Erythroblast (primary cell): ENCODE measurements at places on chromosomes 6 and 20.
A peak's percentile ranks its signal among the peaks of the same experiment; 100 is the strongest.

- DNase-seq = no peak
Observed at GRCh38 chr6:33547499-33547898, 32.6 kb downstream of the BAK1 start.

DNA sequence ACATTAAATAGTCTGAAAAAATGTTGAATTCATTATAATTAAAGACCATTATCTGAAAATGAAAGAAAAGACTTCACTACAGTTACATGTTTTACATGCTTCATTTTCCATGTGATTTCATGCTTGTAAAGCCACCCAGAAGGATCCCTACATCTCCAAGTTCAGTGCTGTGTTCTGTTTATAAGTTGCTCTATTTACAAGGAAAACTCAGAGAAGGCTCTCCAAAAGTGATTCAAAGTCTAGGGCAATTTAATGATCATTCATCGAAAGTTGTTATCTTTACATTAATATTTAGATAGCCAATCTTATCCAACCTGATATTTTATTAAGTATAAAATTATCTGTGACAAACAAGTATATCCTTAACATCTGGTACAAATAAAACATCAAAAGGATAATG is 494.9 kb upstream of the RNF217 start:
- no peak for DNase-seq

DNA sequence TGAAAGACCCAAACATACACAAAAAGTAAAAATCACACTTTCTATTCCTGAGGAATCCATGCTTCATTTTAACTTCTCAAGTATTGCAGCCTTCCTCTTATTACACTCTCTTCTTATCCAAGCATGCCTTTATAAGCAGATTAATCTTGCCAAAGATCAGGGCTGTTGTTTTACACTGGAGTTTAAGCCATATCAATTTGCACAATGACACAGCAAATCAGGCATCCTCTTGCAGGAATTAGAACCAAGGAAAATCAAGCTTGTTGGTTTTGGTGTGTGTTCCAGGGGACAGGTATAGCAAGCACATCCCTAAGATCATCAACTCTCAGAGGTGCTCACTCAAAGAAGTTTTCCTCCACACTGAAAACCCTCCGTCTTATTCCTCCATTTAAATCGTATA is 69.5 kb downstream of the CYP39A1 start:
- DNase-seq = no peak

GRCh38 chr6:85405175-85405852 is 44.6 kb upstream of the NT5E start:
- no peak for DNase-seq

DNA sequence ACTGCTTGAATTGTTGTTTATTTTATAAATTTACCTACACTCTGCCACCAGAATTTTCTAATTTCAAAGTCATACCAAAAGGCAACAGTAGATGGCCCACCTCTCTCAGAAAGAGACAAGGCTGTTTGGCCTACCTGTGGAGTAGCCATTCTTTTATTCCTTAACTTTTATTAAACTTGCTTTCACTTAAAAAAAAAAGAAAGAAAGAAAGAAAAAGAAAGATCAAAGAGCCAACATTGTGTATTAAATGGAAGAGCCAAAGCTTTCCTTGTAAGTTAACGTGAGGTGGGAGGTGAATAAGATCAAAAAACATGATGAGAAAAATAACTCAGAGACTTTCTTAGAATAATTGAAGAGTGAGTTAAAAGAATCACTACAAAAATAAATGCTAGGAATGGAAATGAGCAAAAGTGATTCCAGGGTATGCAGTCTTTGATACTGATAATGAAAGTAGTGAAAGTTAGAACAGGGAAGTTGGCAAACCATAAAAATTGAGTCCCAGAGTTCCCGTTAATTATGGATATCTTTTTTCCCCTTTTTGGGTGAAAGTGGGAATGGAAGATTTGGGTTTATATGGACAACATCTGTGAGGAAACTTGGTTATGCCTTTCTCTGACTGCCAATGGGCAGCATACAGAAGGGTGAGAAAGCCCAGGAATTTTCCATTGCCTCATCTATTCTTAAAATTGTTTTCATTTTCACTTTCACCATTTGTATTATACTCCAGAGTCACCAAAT is 35.9 kb upstream of the MYB start:
- DNase-seq = peak; percentile 69

- no peak for DNase-seq
Observed at GRCh38 chr6:148851683-148852556, 105.1 kb downstream of the UST start.

GRCh38 chr6:160030103-160030502 is 61.2 kb downstream of the IGF2R start:
- DNase-seq = no peak

GRCh38 chr6:85404564-85405174 is 45.2 kb upstream of the NT5E start:
- no peak for DNase-seq

GRCh38 chr20:39429726-39430125 is 467.6 kb downstream of the DHX35 start:
- no peak for DNase-seq

GRCh38 chr20:41002842-41003142 is 25.8 kb upstream of the TOP1 start:
- DNase-seq = no peak

- no peak for DNase-seq
Observed at GRCh38 chr6:109060571-109060970, 34.1 kb downstream of the SESN1 start.

- DNase-seq = no peak
Observed at GRCh38 chr6:87183687-87184086, 28.3 kb downstream of the ZNF292 start.

- peak; percentile 8 for DNase-seq
Observed at GRCh38 chr6:147382945-147383554, 125.4 kb upstream of the SAMD5 start.

DNA sequence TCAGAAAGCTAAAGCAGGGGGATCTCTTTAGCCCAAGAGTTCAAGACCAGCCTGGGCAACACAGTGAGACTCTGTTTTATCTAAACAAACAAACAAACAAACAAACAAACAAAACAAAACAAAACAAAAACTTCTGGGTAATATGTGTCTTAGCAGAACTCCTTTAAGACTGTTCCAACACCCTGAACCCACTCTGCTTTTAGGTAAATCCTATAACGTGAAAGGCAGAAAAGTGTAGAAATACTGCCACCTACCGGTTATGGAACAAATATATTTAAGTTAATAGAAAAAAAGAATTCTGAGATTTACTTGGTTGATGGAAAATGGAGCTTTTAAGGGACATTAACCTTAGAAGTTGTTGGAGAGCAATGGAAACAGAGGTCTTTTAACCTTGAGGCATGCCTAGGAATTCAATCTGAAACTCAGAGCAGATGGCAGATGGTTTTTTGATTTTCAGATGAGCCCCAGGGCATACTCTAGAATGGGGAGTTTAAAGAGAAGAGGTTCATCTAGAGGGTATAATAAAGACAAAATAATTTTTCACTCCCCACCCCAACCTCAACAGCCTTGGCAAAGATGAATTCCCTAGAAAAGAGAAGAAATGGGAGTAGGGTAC is 38.5 kb downstream of the SOD2 start:
- peak; percentile 73 for DNase-seq

GRCh38 chr6:37617073-37617472 is 80.6 kb downstream of the MDGA1 start:
- DNase-seq = no peak

GRCh38 chr6:74510878-74511277 is 695.0 kb downstream of the COL12A1 start:
- no peak for DNase-seq

DNA sequence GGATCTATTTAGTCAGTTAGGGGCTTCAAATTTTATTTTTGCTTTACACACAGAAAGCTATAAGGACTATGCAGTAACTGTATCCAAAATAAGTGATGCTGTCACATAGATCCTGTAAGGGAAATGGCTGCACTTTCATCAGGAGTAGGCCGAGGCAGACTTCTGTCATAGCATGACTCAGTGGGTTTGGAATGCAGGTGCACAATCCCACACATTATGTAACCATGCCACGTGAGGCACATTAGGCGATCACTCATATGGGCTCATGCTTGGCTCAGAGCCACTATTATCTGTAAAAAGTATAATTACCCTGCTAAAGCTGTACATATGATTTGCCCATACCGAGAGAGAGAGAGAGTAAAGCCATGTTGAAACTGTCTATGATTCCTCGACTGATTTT is 1189.4 kb upstream of the EYS start:
- DNase-seq = no peak

GRCh38 chr6:47727391-47727790 is 29.0 kb downstream of the ADGRF4 start:
- no peak for DNase-seq

GRCh38 chr20:51400051-51400926 is 142.2 kb downstream of the NFATC2 start:
- DNase-seq = no peak

DNA sequence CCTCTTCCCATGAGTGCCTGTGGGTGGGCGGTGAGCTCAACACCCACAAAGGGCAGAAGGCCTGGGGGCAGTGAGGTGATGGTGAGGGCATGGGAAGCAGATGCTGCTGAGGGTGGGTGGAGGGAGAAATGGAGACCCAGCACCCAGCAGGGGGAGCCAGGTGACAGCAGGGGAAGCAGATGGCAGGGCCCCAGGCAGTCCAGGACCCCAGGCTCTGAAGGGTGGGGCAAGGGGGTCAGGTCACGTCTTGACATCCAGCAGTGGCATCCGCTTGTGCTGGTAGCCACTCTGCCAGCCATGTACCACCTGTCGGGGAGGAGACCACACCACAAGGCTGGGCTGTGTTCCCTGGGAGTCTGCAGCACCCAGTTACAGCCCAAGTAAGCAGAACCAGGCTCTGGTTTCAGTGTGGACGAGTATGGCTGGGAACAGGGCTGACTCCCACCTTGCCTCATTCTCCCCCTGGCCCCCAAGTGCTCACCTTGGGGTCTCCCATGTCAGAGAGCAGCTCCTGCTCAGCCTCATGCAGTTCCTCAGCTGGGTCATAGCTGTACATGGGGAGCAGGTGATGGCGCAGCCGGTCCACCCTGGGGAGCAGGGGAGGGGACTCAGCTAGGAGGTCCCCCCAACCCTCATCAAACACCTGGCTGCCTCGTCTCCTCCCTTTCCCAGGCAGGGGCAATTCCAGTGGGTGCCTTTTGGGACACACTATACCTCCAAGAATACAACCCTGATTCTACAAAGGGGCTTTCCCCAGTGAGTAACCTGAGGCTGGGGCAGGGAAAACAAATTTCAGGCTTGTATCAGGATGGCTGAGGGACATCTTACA is 2.0 kb downstream of the SMIM29 start:
- DNase-seq = peak; percentile 60

DNA sequence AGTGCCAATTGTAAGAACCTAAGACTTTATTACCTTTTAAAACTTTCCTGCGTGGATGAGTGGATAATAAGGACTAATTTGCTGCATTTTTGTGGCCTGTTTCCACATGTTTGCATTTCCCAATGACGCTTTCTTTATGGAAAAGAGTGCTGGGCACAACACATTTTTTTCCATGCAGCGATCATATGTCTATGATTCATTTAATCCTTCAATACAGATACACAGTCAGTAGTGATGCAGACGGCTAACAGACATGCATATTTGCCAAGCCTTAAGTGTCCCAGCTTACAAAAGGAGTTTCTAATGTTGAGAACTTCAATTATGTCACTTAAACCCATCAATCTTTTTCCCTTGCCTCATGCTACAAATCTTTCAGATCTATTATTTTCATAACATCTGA is 239.8 kb upstream of the PREP start:
- DNase-seq = no peak

GRCh38 chr6:143755301-143755744 is 77.6 kb downstream of the PHACTR2 start:
- DNase-seq = no peak

DNA sequence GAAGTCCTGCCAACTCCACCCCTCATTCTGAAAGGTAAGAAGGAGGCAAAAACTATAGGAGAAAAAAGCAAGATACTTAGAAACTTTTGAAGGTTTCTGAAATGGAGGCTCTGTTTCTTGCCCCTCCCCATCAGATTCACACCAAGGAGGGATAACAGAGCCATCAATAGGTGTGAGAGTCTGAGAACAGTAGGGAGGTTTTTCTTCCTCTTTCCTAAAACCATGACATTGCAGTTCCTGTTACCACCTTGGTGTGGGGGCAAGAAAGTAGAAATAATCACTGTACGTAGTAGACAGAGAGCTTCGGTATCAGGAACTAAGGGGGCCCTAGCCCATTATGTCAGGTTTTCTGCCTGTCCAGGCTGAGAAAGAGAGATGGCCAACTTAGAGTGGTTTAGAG is 333.3 kb upstream of the SYNCRIP start:
- no peak for DNase-seq

DNA sequence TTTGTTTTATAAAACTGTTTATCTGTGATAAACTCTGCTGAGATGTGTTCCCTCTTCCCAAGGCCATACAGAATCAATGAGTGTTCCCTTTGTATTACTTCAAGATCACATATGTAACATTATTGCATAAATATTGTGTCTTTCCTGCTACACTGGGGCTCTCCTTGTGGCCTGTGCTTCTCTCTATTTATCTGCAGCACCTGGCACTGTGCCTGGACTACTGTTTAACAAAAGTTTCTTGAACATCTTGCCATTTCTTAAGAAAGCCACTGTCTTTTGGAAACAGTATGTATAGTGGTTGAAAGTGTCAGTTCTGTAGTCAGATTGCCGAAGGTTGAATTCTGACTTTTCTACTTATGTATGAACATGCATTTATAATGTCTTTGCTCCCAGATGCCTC is 169.0 kb upstream of the SCGN start:
- peak; percentile 67 for DNase-seq

DNA sequence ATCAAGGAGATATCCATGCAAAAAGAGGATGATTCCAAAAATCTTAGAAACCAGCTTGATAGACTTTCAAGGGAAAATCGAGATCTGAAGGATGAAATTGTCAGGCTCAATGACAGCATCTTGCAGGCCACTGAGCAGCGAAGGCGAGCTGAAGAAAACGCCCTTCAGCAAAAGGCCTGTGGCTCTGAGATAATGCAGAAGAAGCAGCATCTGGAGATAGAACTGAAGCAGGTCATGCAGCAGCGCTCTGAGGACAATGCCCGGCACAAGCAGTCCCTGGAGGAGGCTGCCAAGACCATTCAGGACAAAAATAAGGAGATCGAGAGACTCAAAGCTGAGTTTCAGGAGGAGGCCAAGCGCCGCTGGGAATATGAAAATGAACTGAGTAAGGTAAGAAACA is 10.1 kb upstream of the SNRNP48 start:
- DNase-seq = peak; percentile 82

DNA sequence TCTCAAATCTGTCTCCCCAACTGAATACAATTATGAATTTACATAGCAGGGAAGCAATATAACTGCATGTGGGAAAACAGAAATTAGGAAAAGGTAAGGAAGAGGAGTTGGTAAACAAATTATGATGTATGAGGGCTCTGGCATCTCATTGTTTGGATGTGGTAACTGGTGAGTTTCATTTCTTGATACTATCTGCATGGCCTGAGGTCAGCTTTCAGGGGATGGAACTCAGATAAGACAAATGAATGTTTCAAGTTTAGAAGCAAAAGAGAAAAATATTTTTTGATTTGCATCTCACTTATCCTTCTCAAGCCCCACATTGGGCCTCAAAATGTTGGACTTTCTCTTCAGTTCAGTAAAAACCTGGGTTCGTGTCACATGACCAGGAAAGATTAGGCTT is 302.2 kb upstream of the GJE1 start:
- DNase-seq = no peak

- no peak for DNase-seq
Observed at GRCh38 chr20:9021216-9021615, 47.7 kb upstream of the PLCB4 start.

- DNase-seq = no peak
Observed at GRCh38 chr6:13425943-13426931, 61.2 kb downstream of the GFOD1 start.
